ENCODE measurements at places on chromosomes 3 and 15.

DNA sequence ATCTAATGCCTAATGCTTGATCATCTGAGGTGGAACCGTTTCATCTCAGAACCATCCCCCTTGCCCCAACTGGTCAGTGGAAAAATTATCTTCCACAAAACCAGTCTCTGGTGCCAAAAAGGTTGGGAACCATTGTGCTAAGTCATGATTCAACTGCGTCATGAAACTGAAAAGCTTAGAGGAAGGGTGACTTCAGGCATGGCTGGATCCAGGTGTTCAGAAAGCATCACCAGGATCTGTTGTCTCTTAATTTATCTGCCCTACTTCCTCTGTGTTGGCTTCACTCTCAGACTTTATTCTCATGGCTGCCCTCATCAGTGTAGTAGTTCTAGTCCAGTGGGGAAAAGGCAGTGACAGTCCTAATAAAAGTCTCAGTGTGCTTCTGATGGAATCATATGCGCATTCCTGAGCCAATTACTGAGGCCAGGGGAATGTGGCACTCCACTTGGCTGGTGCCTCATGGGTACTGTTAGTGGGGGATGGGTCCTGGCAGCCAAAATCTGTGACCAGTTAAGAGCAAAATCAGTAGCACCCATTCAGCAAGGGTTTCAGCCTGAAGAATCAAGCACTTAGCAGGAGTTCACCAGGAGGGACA, 110.3 kb downstream of the WNT5A start:
- no peak for DNase-seq

GRCh38 chr3:140651287-140651686, 26.6 kb upstream of the TRIM42 start:
- DNase-seq = no peak

DNA sequence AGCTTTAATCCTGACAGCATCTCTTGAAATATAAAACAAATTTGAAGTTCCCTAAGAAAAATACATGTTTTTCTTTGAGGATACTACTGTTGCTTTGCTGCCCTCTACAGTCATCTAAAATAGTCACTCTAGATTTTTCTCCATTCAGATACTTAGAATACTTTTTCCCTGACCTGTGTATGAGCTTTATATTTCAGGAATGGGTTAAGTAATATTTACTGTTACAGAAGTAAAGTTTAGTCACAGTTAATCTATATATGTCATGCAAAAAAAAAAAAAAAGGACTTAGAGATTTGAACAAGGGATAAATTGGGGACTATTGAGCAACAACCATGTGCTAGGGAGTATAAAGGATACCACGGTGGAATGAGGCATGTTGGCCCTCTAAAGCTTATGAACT, 8.8 kb downstream of the NECTIN3 start:
- no peak for DNase-seq

GRCh38 chr15:67010898-67011616, 54.3 kb upstream of the SMAD3 start:
- DNase-seq = no peak

- no peak for DNase-seq
Measured at GRCh38 chr15:55183679-55184078, 13.1 kb downstream of the RSL24D1 start.

DNA sequence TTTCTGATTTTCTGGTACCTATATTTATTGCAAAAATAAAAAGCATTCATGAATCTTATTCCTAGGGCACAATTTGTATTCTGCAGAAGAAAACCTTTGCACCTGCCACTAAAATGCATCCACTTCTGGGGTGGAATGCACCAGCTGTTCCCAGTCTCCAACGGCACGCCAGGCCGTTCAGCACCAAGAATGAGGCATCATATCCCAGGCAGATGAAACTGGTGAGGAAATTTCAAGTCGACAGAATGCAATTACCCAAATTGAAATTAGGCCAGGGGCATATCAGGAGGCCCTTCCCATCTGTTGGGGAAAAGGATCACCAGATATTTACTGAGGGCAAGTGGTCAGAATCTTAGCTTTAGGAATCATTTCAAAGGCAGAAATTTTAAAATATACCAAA, 13.6 kb upstream of the RBMS3 start:
- no peak for DNase-seq

DNA sequence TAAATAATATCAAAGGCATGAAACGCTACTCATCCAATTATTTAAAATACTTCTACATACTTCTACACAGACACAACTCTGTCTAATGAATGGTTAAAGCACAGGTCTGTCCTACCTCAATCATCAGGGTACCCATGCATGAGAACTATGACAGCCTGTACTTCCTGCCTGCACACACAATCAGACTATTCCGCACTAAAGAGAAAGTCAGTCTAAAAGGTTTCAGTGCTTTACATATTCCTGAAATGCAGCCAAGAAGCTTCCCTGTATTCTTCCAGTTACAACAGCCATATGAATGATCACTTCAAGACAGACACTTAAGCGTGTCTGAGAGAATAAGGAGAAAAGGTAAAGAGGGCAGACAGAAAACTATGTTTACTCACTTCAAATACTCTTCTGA, 58.8 kb downstream of the TUBGCP4 start:
- no peak for DNase-seq

DNA sequence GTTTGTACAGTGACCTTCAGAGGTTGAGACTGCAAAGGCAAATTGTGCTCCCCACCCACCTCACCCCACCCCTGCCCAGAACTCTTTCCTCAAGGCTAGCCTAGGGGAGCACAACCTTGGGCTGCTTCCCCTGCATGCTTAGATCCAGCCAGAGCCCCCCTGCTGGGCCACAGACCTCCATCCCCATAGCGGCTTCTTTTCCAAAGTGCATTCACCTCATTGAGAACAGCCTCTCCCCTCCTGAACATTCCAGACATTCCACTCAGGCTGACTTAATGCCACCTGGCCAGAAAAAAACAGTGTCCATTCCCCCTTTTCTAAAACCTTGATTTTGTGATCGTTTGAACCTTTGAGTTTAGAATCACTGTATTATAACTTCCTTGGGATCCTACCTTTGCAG, 124.4 kb upstream of the TOPAZ1 start:
- no peak for DNase-seq

DNA sequence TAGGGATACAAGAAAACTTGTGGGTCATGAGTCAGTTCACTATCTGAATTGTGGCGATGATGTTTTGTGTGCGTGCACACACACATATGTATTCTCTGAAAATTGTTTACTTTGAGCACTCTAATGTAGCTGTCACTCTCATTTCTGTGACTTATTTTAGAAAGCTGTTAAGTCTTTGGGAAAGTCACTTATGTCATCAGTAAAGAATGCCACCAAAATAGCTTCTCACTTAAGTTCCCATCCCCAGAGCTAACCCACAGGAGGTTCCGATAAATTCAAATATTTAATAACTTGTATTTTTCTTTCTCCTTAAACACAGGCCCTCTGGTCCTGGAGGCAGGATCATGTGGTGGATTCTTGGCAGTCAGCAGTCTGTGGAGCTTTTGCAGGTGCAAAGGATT, 138.3 kb downstream of the LRIG1 start:
- DNase-seq = no peak

DNA sequence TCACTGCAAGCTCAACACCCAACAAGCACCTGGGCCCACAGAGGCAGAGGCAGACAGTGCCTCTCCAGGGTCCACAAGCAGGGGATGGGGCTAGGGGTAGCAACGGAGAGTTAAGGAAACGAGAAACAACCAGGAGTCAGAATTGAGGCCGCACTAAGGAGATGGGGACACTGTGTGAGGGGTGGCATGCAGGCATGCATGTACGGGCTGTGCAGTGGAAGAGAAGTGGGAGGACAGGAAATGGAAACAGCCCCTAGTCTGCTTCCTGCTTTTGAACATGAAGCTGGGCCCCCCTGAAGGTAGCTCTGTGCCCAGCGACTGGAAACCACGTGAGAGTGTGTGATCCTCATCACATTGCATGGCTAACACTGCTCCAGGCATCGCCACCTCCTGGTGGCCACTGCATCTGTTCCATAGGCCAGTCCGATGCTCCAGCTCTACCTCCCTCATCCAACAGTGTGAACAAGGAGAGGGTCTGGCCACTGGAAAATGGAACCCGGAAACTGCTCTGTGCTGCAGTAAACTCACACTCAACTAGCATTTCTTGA, 44.0 kb downstream of the XXYLT1 start:
- no peak for DNase-seq

- DNase-seq = no peak
Measured at GRCh38 chr15:59278120-59278519, 71.5 kb downstream of the LDHAL6B start.

- no peak for DNase-seq
Measured at GRCh38 chr15:63226966-63227401, 37.6 kb downstream of the RAB8B start.

GRCh38 chr3:120161902-120162301, 67.7 kb upstream of the GSK3B start:
- no peak for DNase-seq

- no peak for DNase-seq
Measured at GRCh38 chr3:197728487-197728886, 8.2 kb downstream of the RUBCN start.

DNA sequence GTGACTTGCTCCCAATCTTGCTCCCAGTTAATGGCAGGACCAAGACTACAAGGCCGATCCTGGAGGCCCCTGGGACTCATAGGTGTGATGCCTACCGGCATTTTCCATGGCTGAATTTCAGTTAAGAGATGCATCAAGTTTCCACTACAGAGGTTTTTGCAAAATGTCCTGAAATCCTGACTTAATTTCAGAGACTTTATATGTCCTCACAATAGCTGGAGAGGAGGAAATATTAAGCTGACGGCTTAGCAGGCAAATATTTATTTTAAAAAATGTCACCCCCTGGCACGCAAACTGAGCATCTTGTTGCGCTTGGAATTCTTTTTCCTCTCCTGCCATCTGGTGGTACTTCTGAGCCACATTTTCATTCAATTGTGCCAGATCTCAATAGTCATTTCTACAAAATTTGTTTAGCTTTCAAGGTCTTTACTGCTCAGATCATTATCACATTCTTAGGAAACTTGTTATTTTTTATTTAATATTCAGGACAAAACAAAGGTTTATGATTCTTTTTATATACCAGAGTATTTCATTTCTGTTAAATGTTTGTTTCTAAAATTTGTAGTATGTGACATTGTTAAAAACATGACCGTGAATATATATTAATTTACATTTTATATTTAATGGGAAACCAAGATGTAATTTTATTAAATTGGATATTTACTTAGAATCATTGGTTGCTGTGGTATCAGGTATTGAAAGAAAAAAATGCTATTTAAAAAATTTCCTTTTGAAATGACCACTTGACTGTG, 189.2 kb upstream of the THRB start:
- no peak for DNase-seq

DNA sequence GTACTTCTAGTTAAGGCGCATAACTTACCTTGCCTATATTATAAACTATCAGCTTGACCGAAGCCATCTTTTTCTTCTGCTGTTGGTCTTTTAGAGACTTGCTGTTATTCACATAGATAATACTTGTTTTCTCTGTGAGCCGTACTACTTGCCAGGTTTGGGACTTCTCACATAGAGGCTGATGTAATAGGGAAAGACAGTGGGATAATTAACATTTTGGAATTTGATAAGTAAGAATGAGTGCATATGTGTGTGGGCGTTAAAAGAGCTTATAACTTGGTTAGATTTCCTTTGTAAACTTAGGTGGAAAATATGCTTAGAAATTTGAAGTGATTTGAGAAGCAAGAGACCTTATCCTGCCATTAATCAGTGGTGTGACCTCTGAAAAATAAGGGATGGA, 47.8 kb downstream of the FNDC3B start:
- DNase-seq = no peak

GRCh38 chr15:33243393-33243792, 48.9 kb upstream of the FMN1 start:
- no peak for DNase-seq

GRCh38 chr3:130892759-130893375, 1.0 kb upstream of the ATP2C1 start:
- DNase-seq = peak; percentile 65

DNA sequence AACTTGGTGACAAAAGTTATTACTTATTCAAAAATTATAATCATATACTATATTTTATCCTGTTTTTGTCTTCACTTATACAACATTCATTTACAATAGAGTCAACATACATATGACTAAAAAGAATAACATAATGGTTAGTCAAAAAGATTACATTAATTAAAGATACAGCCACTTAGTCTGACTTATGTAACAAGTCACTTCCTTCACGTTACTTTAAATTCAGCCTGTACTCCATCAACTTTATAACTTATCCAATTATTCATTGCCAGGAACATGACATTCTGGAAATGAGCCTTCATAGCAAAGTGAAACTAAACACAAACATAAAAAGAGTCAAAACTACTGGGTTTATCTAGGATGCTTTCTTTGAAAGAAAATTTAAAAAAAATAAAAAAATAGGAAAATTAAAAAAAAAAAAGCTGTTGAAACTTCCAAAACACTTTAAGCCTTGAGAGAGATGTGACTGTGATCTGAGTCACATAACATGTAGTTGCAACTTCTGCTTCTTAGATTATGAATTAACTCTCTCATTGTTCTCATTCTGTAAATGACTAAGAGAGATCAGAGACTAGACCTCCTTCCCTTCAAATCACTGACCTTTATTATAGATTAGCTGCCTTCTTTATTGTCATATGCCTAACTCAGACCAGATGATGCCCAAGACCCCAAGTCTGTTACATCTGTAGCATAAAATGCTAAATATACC, 107.8 kb downstream of the MYRIP start:
- DNase-seq = no peak

- DNase-seq = no peak
Measured at GRCh38 chr3:122957707-122958689, 69.6 kb downstream of the SEMA5B start.

GRCh38 chr15:47437491-47437890, 279.8 kb upstream of the SEMA6D start:
- DNase-seq = no peak

DNA sequence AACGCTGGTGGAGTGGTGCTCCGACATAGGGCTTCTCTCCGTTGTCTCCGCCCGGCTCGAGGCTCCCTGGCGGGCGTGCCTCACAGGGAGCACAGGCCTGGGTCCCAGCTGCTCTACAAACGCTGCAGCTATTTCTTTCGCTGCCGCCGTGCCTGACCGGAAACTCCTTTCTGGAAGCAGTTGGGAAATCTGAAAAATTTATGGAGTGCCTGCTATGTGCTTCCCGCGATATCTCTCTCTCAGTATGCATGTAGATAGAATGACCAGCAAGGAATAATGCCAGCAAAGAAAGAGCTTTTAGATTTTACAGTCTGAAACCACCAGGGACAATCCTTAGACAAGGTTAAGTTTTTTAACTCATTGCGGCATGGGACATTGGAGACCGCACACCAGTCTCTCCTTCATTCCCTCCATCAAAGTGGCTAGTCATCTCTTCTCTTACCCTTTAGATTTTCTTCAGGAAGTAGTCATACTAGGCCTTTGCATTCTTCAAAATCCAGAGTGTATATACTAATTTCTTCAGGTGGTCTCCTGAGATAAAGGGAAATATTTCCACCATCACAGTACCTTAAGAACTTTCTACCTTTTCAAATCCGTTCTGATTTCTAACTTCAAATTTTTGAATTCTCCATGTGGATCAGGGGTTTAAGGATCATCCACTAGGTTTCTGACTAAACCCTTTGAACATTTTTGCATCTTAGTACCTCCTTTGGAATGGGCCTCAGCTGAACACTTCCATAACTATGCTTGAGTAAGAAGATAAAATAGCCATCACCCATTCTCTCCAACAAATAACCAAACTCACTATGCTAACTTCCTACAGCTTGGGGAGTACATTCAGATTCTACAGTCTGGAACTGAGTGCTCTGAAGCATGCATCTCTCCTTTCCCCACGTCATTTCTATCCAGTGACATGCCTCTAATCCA, 1.1 kb upstream of the NPHP3 start:
- no peak for DNase-seq

Data from stimulated activated CD4-positive, alpha-beta T cell treated with anti-CD3 and anti-CD28 coated beads, Interleukin-4, amount 100 ng/mL, for 4 hours (primary cell).